ENCODE measurements at places on chromosomes 11 and 22. TPM values are rescaled to one million over a fixed set of nuclear protein-coding genes. Genes with fewer than 3 reads are reported as not detected.

The ANKK1 gene
- total RNA-seq = 0.33 TPM

The HTR3A gene
- total RNA-seq = 0.16 TPM

The APOA4 gene
- total RNA-seq = not detected

The OR8D4 gene
- not detected for total RNA-seq

The MPZL2 gene
- total RNA-seq = 18.4 TPM

The EI24 gene
- total RNA-seq = 58.7 TPM

The STK33 gene
- total RNA-seq = 36.1 TPM
